ENCODE measurements at places on chromosomes 5 and 9.

DNA sequence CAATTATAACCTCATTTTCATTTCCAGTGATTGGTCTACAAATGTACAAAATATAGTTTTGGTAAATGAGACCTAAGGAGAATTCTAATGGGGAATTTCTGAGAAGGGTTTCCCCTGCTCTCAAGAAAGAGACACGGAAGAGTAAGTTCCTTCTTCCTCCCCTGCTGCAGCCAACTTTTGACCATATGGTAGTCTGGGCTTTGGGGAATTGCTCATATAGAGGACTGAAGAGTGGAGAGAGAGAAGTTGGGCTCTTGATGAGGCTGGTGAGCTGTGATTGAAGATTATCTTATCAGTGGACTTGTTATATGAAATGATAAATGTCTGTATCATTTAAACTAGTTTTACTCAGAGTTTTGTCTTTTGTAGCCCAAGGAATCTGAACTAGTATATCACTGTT lies 4.3 kb upstream of the LNPEP start:
- DNase-seq, result no peak

- DNase-seq, result no peak
These were observed 124.3 kb downstream of the MRPS30 start for GRCh38 chr5:44932922-44933585.

DNA sequence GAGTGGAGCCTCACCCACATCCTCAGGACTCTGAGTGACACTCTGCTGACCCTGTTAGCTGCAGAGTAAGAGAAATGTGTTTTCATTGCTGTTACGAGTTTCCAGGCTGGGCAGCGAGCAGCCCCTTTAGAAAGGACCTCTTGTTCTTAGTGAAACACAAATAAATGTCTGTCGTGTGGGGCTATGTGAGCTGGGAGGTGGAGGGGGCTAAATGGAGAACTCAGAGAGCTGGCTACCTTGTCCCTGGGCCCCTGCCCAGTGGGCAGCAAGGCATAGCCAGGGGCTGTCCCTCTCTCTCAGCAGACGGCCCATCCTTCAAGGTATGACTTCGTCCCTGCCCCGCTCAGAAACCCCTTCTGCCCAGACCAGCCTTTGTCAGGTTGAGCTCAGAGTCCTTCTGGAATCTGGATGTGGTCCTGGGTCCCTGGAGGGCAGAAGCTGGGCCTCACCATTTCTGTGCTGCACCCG lies 10.2 kb downstream of the DCANP1 start:
- DNase-seq, result no peak

DNA sequence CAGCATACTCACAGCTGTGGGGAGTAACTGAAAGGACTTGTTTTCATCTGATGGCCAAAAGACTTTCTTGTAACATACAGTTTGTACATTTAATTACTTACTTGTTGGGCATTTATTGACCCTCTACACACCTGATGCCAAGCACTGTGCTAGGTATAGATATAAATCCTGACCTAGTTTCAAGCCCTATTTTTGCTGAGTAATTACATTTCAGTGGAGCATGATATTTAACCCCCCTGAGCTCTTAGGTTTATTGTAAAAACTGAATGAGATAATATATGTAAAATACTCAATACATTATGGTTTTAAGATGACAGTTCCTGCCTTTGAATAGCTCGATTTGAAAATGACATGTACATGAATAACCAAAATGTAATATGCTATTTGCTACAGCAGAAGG lies 68.1 kb upstream of the SLC12A2 start:
- DNase-seq, result no peak
